ENCODE measurements at places on chromosomes 5 and 9. TPM values are rescaled to one million over a fixed set of nuclear protein-coding genes. Genes with fewer than 3 reads are reported as not detected.

Gene SNCB
- not detected for total RNA-seq

Gene FGD3
- 39.5 TPM for total RNA-seq

Gene NHP2
- total RNA-seq, result 273 TPM

Gene FOXD1
- 0.09 TPM for total RNA-seq

Gene MEGF10
- total RNA-seq, result not detected

Gene FOXD4L5
- not detected for total RNA-seq

Gene PCDHB8
- total RNA-seq, result not detected

Gene F2R
- 2.9 TPM for total RNA-seq

Gene EIF4E1B
- not detected for total RNA-seq

Gene FOXD4L4
- not detected for total RNA-seq

Gene PPP3R2
- not detected for total RNA-seq

Gene ANKDD1B
- total RNA-seq, result 0.40 TPM

Gene TRIM7
- total RNA-seq, result 2.7 TPM

Gene FOXI1
- not detected for total RNA-seq

Gene ORM2
- total RNA-seq, result not detected

Gene BAAT
- total RNA-seq, result 0.07 TPM

Gene FBXL7
- total RNA-seq, result not detected

Measured in activated CD4-positive, alpha-beta T cell treated with anti-CD3 and anti-CD28 coated beads, Interleukin-2, amount 10 ng/mL, durations not matched to agents 24 days and 14 days (primary cell).